ENCODE measurements at places on chromosomes 4 and X. TPM values are rescaled to one million over a fixed set of nuclear protein-coding genes. Genes with fewer than 3 reads are reported as not detected.

The NAP1L2 gene
- 0.81 TPM for total RNA-seq

DNA sequence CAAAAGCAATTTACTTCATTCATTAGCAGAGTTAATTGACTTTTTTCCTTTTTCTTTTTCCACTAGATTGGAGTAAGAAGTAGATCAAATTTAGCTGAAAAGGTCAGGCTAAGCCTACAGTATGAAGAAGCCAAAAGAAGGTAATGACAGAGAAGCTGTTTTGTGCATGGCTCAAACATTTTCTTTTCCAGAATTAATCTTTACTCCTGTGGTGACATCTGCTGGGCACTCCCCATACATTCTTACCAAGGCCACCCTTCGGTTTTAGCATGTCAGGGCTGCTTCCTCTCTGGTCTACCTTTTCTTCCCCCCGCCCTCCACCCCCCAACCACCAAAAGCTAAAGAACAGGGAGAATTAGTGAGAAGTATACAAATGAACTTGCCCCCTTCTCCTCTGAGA is 70.2 kb downstream of the CLDN22 start:
- H3K27me3 ChIP-seq = peaks cover 2% of the 10 kb centered on the region
- H3K27ac ChIP-seq = no peak overlapping the region
- H3K36me3 ChIP-seq = no peaks in the 10 kb centered on the region

DNA sequence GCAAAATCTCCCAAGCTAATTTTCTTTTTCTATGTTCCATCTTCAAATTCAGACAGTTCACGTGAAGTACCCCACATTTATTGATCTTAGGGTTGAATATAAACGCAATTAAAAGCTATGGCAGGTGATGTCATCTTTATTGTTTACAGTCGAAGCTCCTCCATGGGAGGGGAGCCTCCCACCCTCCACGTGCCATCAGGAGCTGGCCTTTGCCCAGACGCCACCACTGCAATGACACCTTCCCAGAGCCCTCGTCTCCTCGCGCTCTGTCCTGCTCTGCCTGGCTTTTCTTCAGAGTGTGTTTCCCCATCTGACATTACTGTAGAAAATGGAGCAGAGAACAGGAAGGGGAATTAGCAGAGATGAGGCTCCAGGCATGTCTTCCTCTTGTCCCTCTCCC is 18.8 kb upstream of the CYP4V2 start:
- no peak overlapping the region for H3K27ac ChIP-seq
- H3K27me3 ChIP-seq = no peaks in the 10 kb centered on the region
- no peaks in the 10 kb centered on the region for H3K36me3 ChIP-seq
- no peaks in the 10 kb centered on the region for H3K4me1 ChIP-seq

DNA sequence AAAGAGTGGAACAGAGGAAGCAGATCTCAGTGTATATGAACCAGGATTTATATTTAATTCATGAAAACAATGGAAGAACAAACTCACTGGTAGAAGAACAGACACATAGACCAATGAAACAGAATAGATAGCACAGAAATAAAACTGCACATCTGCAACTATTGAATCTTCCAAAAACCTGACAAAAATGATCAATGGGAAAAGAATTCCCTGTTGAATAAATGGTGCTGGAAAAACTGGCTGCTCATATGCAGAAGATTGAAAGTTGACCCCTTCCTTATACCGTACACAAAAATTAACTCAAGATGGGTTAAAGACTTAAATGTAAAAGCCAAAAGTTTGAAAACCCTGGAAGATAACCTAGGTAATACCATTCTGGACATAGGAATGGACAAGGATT is 391.0 kb downstream of the MAGEB5 start:
- no peaks in the 10 kb centered on the region for H3K4me1 ChIP-seq
- H3K4me3 ChIP-seq = no peak overlapping the region
- H3K27me3 ChIP-seq = no peaks in the 10 kb centered on the region
- H3K27ac ChIP-seq = no peak overlapping the region

DNA sequence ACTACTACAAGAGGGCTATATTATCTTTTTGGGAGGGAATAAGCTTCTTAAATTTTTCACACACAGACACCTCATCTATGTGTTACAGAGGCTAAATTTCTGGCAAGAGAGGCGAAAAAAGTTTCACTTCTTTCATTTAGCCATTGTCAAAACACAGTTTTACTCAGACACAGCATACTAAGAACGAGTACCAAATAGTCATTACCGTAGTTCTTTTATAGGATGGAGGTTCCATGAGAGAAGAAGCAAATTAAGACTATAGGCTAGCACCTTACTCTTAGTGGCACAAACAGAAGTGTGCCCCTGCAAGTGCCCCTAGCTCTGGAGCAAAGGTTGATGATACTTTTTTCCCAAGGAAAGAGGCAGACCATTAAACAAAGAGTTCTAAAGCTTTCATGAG is 26.2 kb downstream of the UGT2B7 start:
- no peak overlapping the region for H3K4me3 ChIP-seq
- H3K36me3 ChIP-seq = no peaks in the 10 kb centered on the region
- no peak overlapping the region for H3K27ac ChIP-seq
- DNase-seq = no peak

DNA sequence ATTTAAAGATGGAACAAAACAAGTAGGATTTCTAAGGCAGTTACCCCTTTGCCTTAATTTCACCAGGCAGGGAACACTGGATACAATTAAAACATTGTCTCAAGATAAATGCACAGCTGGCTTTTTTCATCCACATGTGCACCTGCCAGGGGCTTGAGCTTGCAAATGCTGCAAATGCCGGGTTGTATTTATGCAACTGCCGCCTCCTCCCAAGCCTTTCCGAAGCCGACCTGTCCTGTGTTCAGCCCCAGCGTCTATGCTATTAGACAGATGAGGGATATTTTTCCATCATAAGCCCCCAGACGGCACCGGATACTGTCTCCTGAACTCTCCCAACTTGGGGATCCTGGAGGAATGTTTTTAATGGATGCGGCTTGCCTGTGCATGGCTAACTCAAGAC is 251.6 kb downstream of the CRLF2 start:
- no peaks in the 10 kb centered on the region for H3K36me3 ChIP-seq
- no peak overlapping the region for H3K4me3 ChIP-seq
- H3K27me3 ChIP-seq = no peaks in the 10 kb centered on the region
- DNase-seq = no peak

Data from activated CD8-positive, alpha-beta T cell treated with anti-CD3 and anti-CD28 coated beads, Interleukin-2, amount 10 ng/mL, durations not matched to agents 7 days and 5 days (primary cell).